WTC11 (cell line): ENCODE measurements at places on chromosomes 5 and 9. TPM values are rescaled to one million over a fixed set of nuclear protein-coding genes. Genes with fewer than 3 reads are reported as not detected.

The ITGA1 gene
- 4.1 to 6.5 TPM (median 4.6 TPM) in 3 replicates for total RNA-seq

The SLC34A1 gene
- not detected in 3 replicates for total RNA-seq

The ISCA1 gene
- 32.1 to 36.5 TPM (median 35.5 TPM) in 3 replicates for total RNA-seq

The HAVCR2 gene
- 0.21 to 0.33 TPM (median 0.25 TPM) in 3 replicates for total RNA-seq

The MAML1 gene
- 40.5 to 42.2 TPM (median 42.2 TPM) in 3 replicates for total RNA-seq

The MACIR gene
- total RNA-seq = 12.4 to 13.8 TPM (median 13.1 TPM) in 3 replicates

The LURAP1L gene
- 1.2 to 1.7 TPM (median 1.3 TPM) in 3 replicates for total RNA-seq

The ADAMTS16 gene
- 30.1 to 34.6 TPM (median 30.7 TPM) in 3 replicates for total RNA-seq
